ENCODE measurements at places on chromosomes 1 and 21.

DNA sequence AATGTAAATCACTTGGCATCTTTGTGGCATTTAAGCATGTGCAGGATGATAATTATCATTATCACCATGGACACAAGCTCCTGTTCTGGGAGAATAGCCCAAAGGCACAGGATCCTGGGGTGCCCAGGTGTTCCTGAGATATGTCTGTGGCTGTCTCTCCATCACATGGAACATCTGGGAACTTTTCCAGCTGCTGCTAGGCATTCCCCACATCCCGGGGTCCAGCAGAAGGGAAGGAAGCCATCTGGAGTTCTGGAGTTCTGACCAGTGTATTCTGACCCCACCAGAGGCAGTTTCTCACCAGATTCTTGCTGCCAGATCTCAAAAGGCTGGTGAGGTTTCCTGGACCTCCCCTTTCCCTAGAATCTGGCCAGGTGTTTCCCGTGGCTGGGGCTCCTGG lies 259.7 kb upstream of the VAMP3 start:
- no peak for DNase-seq

DNA sequence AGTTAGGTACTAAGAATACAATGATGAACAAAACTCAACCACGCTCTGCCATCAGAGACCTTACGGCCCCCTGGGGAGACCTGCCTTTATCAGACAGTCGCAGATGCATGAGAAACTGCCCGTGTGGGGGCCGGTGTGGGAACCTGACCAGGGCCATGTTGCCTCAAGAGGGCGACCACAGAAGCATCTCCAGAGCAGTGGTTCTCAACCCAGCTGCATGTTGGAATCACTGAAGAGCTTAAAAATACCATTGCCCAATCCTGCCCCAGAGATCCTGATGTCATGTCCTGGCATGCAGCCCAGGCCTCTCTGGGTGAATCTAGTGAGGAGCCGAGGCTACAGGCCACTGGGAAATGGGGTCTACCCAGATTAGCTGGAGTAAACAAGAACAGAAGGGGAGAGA lies 108.7 kb downstream of the PRDM2 start:
- DNase-seq: no peak

- DNase-seq: no peak
Measured at GRCh38 chr21:43307677-43308070, 119.3 kb downstream of the SIK1 start.

- DNase-seq: no peak
Measured at GRCh38 chr1:163604896-163605295, 283.1 kb downstream of the NUF2 start.

GRCh38 chr1:157270705-157271274 lies 132.6 kb upstream of the ETV3 start:
- no peak for DNase-seq

DNA sequence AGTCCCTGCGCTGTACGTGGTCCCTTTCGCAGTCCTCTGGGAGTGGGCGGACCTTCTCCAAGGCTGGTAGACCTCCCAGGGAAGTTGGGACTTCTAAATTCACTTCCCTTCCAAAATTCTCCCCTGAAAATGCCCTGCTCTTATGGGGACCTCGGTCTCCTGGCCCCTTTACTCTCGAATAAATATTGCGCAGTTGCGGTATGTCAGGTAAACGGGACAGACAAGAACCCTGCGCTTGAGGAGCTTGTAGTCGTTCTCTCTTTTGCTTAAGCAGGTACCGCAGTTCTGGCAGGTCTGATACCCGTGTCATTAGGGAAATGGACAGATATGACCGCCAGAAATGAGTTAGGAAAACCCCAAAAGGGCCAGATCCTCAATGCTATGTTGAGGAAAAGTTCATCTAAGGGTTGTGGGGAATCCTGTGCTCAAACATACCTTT lies 561 bp downstream of the KIF2C start:
- no peak for DNase-seq

DNA sequence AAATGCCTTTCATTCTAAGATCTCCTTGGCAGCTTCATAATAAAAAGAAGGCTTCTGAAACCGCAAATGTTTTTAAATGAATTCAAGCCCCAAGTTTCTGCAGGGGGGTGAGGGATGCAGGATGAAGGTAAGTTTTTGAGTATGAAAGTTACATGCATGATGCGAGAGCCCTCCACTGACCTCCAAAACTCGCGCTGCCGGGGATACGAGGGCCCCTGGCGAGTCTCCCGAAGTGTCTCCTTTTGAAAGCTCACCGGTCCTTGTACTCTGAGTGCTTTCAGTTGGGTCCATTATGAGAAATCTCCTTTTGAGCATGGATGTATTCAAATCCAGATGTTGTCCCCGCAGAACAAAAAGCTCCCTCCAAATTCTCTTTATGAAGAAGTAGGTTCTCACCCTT lies 18.9 kb upstream of the ZC3H12A start:
- no peak for DNase-seq

- no peak for DNase-seq
Measured at GRCh38 chr1:27009601-27010197, 3.0 kb downstream of the TENT5B start.

DNA sequence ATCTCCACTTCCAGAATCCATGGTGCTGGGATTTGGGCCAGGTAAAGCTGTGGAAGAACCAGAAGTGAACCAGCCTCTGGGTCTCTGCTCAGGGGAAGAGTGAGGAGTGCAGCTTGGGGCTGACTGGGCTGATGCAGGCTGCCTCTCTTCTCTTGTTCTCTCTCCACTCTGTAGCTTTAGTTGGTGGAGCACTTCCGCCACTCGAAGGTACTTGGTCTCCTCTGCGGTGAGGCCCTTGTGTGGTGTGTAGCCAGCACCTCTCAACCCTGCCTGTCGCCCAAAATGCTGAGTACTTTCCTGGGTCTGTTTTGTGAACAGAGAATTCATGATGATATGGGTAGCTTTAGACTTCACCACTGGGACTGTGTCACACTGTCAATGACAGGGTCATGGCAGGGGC lies 63.2 kb downstream of the URB2 start:
- no peak for DNase-seq

- no peak for DNase-seq
Measured at GRCh38 chr1:83103341-83103740, 895.6 kb downstream of the TTLL7 start.

- DNase-seq: no peak
Measured at GRCh38 chr1:173276922-173277800, 70.0 kb upstream of the TNFSF4 start.

- DNase-seq: no peak
Measured at GRCh38 chr1:230679192-230679591, 34.7 kb downstream of the AGT start.

DNA sequence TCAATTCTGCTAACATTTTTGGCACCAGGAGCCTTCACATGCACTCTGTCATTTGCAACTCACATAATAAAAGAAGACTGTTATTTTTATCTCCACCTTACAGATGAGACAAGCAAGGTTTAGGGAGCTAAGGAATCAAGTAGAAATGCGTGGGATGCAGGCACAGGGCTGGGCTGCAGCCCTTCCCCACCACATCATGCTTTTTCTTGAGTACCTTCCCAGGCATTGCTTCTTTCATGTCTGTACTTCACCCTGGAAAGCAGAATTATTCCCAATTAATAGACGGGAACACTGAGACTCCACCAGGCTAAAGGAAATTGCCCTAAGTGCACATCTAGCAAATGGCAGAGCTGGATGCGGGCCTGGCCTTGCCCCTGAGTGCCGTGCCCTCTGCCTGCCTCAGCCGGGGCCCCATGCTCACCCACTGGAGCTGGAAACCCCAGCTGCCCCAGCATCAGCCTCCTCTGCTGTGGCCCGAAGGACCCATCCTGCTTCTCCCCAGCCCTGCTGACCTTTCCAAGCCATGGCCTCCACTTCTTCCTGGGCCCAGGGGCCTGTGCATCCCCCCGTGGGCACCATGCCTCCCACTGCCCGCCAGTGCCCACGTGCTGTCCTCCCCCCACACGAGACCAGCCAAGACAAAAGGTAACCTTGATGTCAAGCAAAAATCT lies 257.5 kb downstream of the TOMM20 start:
- DNase-seq: no peak

DNA sequence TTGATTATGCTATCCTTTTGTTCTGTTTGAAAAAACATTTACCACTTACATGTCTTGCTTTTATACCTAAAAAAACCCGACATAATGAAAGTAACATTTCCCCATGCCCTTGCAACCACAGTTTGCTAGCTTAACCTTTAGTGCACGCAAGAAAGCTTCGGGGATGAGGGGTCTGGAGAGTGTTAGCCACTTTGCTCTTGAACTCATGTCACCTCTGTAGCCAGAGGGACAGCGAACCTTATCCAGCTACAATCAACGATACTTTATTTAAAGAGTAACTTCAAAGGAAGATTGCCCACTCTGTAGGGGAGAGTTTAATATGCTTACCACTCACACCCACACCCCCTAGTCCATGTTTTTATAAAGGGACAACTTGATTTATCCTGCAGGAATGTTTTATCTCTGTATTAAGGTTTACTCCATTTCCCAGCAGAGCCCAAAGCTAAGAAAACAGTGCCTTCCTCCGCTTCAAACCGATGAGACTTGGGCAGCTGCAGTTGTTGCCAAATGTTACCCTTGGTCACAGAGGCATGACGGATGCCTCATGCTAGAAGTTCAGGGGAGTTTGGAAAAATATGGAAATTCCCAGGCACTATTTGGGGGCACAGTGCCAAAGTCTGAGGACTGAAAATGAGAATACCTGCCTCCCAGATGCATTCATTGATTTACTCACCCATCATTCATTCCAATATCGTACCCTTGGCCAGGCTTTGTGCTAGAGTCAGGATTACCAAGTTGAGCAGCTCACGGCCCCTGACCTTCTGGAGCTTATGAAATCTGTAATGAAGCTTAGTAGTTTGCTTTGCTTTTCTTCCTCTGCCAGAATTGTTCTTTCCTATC lies 61.4 kb upstream of the VCAM1 start:
- no peak for DNase-seq

DNA sequence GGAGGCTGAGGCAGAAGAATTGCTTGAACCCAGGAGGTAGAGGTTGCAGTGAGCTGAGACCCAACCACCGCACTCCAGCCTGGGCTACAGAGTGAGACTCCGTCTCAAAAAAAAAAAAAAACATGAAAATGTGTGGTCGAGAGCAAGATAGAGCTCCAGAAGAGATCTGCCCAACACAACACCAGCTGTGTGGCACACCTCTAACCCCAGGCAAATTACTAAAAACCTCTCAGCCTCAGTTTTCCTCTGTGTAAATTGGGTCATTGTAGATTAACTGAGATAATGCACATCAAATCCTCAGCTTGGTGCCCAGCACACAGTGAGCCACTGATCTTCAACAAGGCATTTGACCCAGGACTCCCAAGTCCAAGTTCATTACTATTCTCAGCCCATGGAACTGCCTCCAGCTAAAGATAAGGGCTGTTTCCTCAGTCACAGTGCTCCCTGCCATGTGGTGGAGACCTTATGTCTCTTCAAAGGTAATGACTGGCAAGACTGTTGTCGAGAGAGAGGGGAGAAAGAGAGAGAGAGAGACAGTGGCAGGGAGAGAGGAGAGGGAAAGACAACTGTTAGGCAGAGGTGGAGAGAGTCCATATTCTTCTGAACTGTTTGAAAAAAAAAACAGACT lies 58.1 kb downstream of the PTP4A2 start:
- no peak for DNase-seq

- peak; percentile 78 for DNase-seq
Measured at GRCh38 chr1:25905680-25906643, at the start of gene STMN1. Gene STMN1, minus strand, starts transcription at chr1:25906419. Its CDS starts 1,743 bp downstream, at chr1:25904676.

DNA sequence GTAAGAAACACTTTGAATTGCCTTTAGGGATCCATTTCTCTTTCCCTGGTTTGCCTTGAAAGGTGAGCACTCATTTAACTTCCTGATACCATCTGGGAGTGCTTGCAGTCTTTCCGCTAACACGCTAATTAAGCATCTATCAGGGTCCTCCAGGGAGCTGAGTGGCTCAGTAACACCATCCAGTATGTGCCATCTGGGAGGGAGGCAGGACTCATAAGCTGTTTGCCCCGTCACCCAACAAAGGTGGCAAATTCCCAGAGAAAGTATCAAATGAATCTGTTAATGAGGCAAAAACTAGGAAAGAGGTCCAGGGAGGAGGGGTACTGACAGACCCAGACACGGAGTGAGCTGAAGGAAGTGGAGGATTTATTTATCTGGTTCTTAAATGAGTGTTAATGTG lies 430.9 kb downstream of the HLX start:
- DNase-seq: no peak

DNA sequence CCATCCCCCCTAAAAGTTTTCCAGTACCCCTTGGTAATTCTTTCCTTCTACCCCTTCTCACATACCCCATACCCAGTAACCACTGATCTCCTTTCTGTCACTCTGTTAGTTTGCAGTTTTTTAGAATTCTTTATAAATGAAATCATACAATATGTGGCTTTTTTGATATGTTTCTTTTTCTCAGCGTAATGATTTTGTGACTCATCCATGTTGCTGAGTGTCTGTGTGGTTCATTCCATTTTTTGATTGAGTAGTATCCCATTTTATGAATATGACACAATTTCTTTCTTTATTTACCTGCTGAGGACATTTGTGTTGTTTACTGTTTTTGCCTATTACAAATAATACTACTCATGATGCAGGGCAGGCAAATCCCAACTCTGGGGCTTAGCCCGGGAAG lies 1605.3 kb downstream of the BRINP3 start:
- DNase-seq: no peak

- peak; percentile 16 for DNase-seq
Measured at GRCh38 chr1:157170677-157171515, 32.7 kb upstream of the ETV3 start.

- DNase-seq: no peak
Measured at GRCh38 chr1:30884723-30885122, 23.8 kb downstream of the SDC3 start.

DNA sequence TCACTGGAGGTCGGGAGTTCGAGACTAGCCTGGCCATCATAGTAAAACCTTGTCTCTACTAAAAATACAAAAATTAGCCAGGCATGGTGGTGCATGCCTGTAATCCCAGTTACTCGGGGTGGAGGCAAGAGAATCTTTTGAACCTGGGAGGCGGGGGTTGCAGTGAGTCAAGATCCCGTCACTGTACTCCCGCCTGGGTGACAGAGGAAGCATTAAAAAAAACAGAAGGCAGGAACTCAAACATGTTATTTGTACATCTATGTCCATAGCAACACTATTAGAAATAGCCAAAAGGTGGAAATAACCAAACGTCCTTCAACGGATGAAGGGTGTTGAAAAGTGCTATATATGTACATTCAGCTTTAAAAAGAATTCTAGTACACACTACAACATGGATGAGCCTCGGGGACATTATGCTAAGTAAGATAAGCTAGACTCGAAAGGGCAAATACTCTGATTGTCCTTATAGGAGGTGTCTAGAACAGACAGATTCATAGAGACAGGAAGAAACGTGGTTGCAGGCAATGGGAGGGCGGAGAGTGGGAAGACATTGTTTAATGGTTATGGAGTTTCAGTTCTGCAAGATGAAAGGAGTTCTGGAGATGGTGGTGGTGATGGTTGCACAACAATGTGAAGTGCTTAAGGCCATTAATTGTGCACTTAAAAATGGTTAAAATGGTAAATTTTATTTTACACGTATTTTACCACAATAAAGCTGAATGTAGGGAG lies 19.2 kb downstream of the NLRP3 start:
- no peak for DNase-seq

- no peak for DNase-seq
Measured at GRCh38 chr1:219806020-219806419, 122.3 kb downstream of the SLC30A10 start.

DNA sequence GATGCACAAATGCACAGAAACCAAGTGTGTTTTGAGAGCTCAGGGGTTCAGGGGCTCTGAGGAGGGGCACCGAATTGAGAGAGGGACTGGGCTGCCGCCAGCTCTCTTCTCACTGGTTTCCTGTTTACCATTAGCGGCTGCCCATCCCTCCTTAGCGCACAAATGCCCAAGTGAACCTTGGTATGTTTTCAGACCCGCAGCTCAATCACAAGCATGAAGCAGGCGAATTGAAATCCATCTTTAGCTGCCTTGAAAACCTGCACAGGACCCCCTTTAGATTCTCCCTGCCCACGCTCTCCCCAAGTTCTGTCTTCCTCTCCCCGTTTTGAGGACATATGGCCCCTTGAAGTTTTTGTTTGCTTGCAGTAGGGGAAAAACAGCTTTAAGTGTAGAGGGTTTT lies 61.1 kb upstream of the ACOT11 start:
- DNase-seq: no peak
